ENCODE measurements at places on chromosomes 12 and 14. TPM values are rescaled to one million over a fixed set of nuclear protein-coding genes. Genes with fewer than 3 reads are reported as not detected.
A peak's percentile ranks its signal among the peaks of the same experiment; 100 is the strongest.

- peak; percentile 10 for DNase-seq
These were observed 32.4 kb downstream of the NEMF start for GRCh38 chr14:49820176-49820575.

The HRK gene
- 0.16 TPM for polyA plus RNA-seq

The C12orf54 gene
- polyA plus RNA-seq, result not detected

GRCh38 chr12:63353559-63353958, 202.6 kb upstream of the AVPR1A start:
- DNase-seq, result no peak

The SLC17A8 gene
- 1.5 TPM for polyA plus RNA-seq

- DNase-seq, result no peak
These were observed 613 bp downstream of the RECQL start for GRCh38 chr12:21500786-21501257.

- no peak for DNase-seq
These were observed 193.4 kb upstream of the AMIGO2 start for GRCh38 chr12:47273191-47273626.

DNA sequence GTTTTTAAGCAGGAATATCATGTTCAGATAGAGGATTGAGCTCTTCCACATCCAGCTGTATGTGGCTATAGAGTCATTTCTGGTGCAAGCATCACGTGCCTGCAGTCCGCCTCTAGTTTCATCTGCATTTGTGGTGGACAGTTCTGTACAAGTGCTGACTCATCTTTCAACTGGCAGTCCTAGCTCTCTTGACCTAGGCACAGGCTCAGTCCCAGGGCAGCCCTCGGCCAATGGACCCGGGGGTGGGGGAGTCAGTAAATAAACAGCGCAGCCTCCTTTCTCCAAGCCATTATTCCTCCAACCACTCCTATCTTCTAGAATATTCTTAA, 41.8 kb upstream of the FRMD6 start:
- DNase-seq, result no peak

All from large intestine (tissue), 12 donors.